ENCODE measurements at places on chromosomes 13 and 19.
A peak's percentile ranks its signal among the peaks of the same experiment; 100 is the strongest.

DNA sequence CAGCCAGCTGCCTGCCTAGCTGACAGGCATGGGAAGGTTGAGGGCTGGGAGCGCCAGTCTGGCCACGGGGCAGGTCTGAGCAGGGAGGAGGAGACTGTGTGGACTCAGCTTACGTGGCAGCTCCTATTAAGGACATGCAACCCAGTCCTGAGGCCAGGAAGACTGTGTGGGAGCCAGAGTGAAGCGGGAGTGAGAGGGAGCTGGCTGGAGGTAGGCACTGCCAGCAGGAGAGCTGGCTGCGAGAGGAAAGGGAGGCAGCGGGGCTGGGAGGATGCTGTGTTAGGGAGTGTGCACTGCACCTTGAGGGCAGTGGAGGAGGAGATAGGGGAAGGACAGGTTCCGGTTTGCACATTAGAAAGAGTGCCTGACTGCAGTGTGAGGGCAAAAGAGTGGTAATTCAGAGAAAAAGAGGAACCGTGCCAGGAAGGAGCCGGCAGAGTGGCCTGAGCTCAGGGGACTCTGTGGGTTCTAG is 99.2 kb downstream of the SLC7A1 start:
- no peak for DNase-seq

GRCh38 chr19:15284091-15284490 is 48.2 kb downstream of the BRD4 start:
- no peak for DNase-seq

GRCh38 chr19:12788682-12789097 is 2.6 kb upstream of the JUNB start:
- DNase-seq = peak; percentile 88

- DNase-seq = peak; percentile 59
Measured at GRCh38 chr19:982567-983170, 1.5 kb upstream of the WDR18 start.

DNA sequence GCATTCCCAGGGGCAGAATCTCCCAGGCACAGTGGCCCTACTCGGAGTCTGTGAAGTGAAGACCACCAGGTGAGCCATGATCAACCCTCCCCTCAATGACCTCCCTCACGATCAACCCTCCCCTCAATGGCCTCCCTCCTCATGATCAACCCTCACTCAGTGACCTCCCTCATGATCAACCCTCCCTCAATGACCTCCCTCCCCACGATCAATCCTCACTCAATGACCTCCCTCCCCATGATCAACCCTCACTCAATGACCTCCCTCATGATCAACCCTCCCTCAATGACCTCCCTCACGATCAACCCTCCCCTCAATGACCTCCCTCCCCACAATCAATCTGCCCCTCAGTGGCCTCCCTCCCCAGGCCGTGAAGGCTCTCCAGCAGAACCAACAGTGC is 32.1 kb downstream of the SBNO2 start:
- no peak for DNase-seq

DNA sequence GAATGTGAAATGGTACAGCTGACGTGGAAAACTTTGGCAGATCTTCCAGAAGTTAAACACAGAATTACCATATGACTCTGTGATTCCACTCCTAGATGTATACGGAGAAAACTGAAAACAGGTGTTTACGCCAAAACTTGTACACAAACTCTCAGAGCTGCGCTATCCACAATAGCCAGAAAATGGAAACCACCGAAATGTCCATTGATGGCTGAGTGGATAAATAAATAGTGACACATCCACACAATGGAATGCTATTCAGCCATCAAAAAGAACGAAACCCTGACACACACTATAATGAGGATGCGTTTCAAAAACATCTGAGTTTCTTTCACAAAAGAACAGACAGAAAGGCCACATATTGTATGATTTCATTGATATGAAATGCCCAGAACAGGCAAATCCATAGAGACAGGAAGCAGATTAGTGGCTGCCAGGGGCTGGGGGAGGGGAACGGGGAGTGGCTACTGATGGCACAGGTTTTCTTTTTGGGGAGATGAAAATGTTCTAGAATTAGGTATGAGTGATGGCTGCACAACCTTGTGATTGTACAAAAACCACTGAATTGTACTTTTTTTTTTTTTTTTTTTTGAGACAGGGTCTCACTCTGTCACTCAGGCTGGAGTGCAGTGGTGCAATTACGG is 33.0 kb downstream of the IL12RB1 start:
- peak; percentile 62 for DNase-seq

GRCh38 chr13:38664906-38665305 is 22.0 kb upstream of the FREM2 start:
- DNase-seq = no peak

- no peak for DNase-seq
Measured at GRCh38 chr19:2014131-2014571, 1.4 kb downstream of the BTBD2 start.

- DNase-seq = no peak
Measured at GRCh38 chr13:73945871-73946270, 188.3 kb downstream of the KLF12 start.

GRCh38 chr13:64369121-64369520 is 2861.0 kb downstream of the PCDH9 start:
- peak; percentile 13 for DNase-seq

GRCh38 chr13:27599845-27600553 is 20.3 kb downstream of the LNX2 start:
- peak; percentile 56 for DNase-seq

GRCh38 chr13:77891041-77891440 is 27.6 kb downstream of the EDNRB start:
- no peak for DNase-seq

GRCh38 chr13:46757640-46758039 is 39.3 kb downstream of the ESD start:
- DNase-seq = no peak

DNA sequence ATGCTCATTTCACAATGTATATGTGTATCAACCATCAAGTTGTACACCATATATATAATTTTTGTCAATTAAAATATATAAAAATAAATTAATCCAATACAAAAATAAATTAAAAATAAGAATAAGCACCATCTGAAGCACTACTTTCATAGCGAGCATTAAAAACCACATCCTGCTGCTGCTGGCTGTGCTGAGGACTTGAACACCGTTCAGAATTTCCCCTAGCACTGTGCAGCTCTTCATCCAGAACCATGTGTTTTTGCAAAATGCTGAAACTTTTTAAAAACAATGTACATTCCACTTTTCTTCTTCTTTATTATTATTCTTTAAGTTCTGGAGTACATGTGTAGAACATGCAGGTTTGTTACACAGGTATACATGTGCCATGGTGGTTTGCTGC is 40.0 kb upstream of the FOXO1 start:
- DNase-seq = no peak

GRCh38 chr13:75656425-75656989 is 20.4 kb downstream of the LMO7 start:
- DNase-seq = no peak

GRCh38 chr13:66117563-66117962 is 1112.6 kb downstream of the PCDH9 start:
- DNase-seq = no peak

GRCh38 chr13:20673715-20674114 is 29.8 kb upstream of the IL17D start:
- DNase-seq = no peak

- no peak for DNase-seq
Measured at GRCh38 chr19:660793-661426, 2.1 kb downstream of the RNF126 start.

- no peak for DNase-seq
Measured at GRCh38 chr19:18788529-18789421, 2.3 kb downstream of the COMP start.

All from mesenchymal stem cell (in vitro differentiated cells and primary cell).